NCI-H1436 treated with DMSO at 0.1 percent for 48 hours (cell line): ENCODE measurements at places on chromosomes 7 and 10.

DNA sequence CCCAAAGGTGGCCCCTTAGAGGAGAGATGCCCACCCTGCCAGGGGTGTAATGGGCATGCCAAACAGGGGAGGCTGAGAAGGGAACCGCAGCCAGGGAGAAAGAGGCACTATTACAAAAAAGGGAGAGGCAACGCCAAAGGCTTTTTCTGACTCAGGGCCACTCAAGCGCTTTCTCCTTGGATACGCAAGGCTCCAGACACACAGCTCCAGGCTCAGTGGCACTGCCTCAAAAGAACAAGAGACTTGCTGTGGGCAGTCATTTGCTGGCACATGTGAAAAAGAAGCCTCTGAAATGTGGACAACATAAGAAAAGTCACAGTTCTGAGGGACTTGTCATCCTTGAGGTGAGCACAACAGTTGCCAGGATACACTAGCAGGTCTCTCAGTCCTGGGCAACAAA is 128.4 kb downstream of the DGKI start:
- no peak for DNase-seq

GRCh38 chr7:94445696-94446194 is 51.0 kb downstream of the COL1A2 start:
- no peak for DNase-seq

- no peak for DNase-seq
Observed at GRCh38 chr7:47924266-47924665, 24.0 kb downstream of the PKD1L1 start.

- no peak for DNase-seq
Observed at GRCh38 chr7:70347463-70348254, 749.4 kb downstream of the AUTS2 start.

DNA sequence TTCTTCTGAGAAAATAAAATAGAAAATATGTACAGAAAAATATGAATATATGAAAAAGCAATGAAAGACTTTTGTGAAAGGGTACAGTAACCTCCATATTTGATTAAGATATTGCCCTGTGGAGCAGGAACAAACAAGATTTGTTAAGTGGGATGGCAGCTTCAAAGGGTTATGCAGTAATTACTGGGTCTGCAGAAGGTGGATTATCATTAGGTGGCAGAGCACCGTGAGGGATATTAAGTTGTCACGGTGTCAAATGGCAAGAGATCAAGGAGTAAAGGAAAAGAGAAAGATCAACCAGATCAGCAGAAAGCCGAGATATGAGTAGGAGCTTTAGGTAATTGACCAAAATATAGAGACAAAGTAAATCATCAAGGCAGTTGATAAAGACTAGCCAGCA is 44.1 kb downstream of the DGKB start:
- peak; percentile 44 for DNase-seq
